ENCODE measurements at places on chromosomes 12 and 14.

- DNase-seq = peak; percentile 79
Observed at GRCh38 chr14:74922752-74923401, at the start of gene RPS6KL1. Gene RPS6KL1, minus strand, starts transcription at chr14:74923260. Its CDS starts 1,719 bp downstream, at chr14:74921541.

DNA sequence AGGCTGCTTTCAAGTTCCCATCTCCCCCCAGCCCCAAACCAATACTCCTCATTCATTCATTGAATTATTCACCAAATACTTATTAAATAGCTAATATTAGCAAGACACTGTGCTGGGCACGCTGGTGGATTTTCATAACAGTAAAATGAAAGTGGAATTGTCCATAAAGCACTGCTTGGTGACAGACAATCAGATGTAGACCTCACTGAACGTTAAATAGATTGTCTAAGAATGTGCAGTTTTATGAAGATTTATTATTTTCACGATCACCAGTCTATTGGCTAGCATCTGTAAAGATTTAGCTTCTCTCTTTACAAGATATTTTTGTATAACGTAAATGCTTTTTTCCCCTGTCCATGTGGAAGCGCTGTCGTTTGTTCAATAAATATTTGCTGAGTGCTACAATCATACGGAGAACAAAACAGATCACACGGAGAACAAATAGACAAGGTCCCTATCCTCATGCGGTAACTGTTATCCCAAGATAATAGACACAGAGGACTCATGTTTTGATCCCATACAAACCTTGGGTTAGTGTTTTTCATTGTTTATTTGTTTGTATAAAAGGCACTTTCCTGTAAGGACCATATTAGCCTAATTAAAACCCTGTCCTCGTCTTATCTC is 397.6 kb downstream of the BCAT1 start:
- no peak for DNase-seq

DNA sequence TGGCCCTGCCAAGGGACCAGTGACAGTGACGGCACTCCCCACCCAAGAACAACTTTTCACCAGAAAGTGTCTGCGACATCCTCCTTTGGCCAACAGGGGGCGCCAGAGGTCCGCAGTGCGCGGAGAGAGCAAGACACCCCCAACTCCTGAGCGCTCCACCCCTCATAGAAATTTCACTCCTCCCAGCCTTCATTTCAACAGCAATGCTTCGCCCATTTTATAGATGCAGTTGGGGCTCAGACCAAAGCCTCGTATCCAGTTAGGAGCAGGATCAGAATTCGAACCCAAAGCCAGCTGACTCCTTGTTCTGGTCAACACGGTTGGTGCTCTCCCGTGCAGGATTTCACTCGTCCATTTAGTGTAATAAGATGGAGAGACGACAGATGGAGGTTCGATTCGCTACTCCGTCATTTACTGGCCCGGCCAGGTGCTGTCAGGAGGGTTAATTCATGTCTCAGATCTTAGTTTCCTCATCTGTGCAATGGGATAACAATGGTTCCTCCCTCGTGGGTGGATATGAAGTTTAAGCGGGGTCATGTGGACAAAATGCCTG is 2.4 kb upstream of the POP5 start:
- peak; percentile 65 for DNase-seq

GRCh38 chr14:74503291-74503937 is 9.8 kb downstream of the ISCA2 start:
- DNase-seq = no peak

DNA sequence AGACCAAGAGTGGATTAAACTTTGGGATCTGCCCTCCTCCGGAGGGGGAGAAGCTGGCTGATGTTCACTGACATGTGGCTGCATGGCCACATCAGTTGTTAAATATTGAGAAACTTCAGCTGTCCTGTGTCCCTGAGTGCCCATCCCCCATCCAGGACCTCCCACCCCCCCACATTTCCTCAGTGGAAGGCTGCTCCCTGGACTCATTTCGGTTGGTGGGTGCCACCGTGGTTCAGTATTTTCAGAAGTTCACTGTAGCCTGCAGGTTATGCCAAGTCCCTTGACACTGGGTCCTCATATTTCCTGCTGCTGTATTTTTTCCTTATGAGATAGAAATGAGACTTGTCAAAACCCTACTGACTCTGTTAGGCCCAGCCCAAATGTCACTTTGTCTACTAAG is 302.4 kb downstream of the CACNA1C start:
- no peak for DNase-seq

- DNase-seq = no peak
Observed at GRCh38 chr12:39297891-39298290, 145.0 kb downstream of the KIF21A start.

DNA sequence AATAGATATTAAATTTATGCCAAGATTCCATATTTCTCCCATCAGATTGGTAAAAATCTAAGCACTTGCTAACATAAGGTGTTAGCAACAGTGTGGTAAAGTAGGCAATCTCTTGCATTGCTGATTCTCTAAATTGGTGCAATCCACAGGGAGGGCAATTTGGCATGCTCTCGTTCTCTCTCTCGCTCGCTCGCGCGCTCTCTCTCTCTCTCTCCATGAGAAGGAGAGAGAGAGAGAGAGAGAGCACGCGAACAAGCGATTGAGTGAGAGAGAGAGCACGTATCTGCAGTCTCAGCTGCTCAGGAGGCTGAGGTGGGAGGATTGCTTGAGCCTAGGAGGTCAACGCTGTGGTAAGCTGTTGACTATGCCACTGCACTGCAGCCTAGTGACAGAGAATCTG is 25.9 kb downstream of the PSEN1 start:
- no peak for DNase-seq

DNA sequence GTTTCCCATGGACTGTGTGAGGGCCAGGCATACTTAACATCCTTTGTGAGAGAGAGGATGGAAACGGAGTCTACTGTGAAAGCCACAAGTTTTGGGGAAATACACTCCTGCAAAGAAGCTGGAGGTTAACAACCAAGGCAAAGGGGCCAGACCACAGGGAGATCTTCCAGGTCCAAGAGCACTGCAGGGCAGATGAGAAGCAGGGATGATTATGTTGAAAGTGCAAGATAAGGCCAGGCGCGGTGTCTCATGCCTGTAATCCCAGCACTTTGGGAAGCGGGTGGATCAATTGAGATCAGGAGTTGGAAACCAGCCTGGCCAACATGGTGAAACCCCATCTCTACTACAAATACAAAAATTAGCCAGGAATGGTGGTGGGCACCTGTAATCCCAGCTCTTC is 15.1 kb downstream of the COQ6 start:
- DNase-seq = no peak

DNA sequence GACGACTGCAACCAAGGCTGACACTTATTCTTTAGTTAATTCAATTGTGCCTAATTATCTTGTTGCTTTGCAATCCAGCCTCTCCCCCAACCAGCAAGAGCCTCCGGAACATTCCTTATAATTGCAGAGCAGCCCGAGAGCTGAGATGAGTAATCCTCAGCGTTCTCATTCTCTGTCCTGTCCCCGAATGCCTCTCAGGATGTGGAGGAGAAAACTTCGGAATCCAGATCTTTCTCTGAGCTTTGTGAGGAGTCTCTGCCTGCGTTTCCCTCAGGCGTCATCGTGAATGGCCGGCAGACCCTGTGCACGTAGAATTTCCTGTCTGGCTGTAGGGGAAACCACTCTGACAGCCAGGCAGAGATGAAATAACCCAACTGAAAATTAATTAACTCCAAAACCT is 160.5 kb upstream of the DIO3 start:
- no peak for DNase-seq

DNA sequence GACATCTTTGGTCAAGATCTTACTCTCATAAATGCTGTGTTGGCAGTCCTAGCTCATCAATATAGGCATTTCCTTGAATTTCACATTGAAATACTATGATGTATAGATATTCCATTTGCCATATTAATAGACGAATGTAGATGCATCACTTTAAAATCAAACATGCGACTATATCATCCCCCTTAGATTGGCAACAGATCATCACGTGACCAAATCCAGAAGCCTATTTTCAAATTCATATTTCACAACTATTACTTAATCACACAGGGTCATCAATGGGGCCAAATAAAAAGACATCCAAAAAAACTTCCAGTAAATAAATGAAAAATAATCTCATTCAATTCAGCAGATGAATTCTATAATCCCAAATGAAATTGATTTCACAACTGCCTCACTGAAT is 15.3 kb downstream of the LMO3 start:
- no peak for DNase-seq

DNA sequence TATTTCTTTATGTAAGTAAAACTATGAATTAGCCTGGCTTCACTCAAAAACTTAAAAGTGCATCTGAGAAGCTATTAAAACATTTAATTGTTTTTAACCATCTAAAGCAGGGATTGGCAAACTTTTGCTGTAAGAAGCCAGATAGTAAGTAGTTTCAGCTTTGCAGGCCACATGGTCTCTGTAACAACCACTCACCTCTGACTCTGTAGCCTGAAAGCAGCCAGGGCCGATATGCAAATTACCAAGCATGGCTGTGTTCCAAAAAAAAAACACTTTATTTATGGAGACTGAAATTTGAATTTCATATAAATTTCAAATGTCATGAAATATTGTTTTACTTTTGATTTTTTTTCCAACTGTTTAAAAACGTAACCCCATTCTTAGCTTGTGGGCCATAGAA is 95.3 kb downstream of the CIT start:
- no peak for DNase-seq

- DNase-seq = no peak
Observed at GRCh38 chr12:14643251-14643650, 53.1 kb downstream of the GUCY2C start.

- no peak for DNase-seq
Observed at GRCh38 chr14:59308086-59308485, 119.6 kb downstream of the DAAM1 start.

All from NCI-H460 (cell line).